Glutamatergic neuron (in vitro differentiated cells): ENCODE measurements at places on chromosomes 11 and 22. TPM values are rescaled to one million over a fixed set of nuclear protein-coding genes. Genes with fewer than 3 reads are reported as not detected.

The OR52E8 gene
- not detected for total RNA-seq

The DSCAML1 gene
- total RNA-seq = 0.07 TPM

The EXPH5 gene
- total RNA-seq = 0.44 TPM

The YWHAH gene
- 250 TPM for total RNA-seq

The DKK3 gene
- 131 TPM for total RNA-seq

The KRTAP5-4 gene
- total RNA-seq = not detected

The OR8D1 gene
- not detected for total RNA-seq

The RAG1 gene
- total RNA-seq = 0.39 TPM

The GPHA2 gene
- total RNA-seq = not detected

The AMPD3 gene
- 0.44 TPM for total RNA-seq

The RBX1 gene
- total RNA-seq = 66.4 TPM

The TOB2 gene
- total RNA-seq = 43.3 TPM

The XRRA1 gene
- 8.6 TPM for total RNA-seq

The CENPM gene
- total RNA-seq = 3.4 TPM

The CCDC34 gene
- total RNA-seq = 3.5 TPM

The MS4A3 gene
- not detected for total RNA-seq

The STIM1 gene
- total RNA-seq = 9.6 TPM

The C11orf91 gene
- not detected for total RNA-seq

The NXPE1 gene
- total RNA-seq = not detected

The TCN1 gene
- not detected for total RNA-seq
